Stimulated activated CD4-positive, alpha-beta T cell treated with anti-CD3 and anti-CD28 coated beads, Interleukin-4, amount 100 ng/mL, for 1 hour (primary cell): ENCODE measurements at places on chromosomes 6 and 20.

- DNase-seq = no peak
These were observed 733.8 kb upstream of the GJE1 start for GRCh38 chr6:141398949-141399348.

DNA sequence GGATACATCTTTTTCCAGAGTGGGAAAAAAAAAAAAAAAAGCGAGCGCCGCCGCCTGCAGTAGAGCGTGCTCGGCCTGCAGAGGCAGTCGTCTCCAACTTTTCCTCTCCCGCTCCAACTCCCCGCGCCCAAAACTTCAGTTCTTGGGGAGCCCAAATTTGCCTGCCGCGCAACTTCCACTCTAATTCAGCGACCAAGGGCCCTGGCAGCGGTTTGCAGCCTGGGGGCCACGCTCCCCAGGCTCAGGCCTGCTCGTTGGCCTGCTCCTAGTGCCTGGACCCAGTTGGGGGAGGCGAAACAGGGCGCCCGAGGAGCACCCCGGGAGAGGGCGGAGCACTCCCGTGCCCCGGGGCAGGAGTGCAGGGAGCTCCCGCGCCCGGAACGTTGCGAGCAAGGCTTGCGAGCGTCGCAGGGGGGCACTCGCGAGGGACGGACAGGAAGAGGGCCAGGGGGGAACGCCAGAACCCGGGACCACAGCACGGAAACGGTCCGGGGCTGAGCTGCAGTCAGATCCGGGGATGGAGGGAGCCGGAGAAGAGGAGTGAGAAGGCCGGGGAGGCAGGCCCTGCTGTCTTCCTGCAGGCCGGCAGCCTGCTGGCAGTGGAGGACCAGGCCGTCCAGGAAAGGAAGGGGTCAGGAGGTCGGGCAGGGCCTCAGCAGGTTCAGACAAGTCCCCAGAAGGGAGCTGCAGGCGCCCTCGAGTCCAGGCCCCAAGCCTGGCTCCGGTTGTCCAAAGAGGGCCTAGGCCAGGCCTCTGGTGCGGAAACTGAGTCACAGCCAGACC, at the start of gene STX16:
STX16 (plus strand) TSS at position 508 of the 783 bp plus-strand sequence. CDS start 724 bp downstream, outside the sequence.
- peak; percentile 88 for DNase-seq

DNA sequence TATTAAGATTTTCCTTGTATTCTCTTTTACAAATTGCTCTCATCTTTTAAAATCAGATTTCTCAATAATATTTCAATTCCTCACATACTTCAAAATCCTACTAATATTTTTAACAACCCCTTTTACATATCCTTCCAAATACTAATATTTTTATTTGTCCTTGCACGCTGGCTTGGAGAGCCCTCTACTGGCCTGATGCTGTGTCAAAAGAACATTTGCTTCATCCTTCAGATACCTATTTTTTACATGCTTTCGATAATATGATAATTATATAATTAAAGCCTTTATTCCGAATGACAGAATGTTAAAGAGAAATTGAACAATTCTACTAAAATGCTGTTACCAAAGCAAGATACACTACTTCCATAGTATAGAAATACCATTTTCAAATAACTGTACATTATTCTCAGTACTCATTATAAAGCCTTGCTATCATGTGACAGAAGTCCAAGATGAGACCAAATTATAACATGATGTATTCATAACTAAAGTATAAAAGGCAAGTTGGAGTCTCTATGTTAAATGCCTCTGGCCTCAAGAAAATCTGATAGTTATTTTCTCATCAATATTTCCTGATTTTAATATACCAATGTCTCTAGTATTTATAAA, 39.0 kb upstream of the PLN start:
- DNase-seq = no peak

DNA sequence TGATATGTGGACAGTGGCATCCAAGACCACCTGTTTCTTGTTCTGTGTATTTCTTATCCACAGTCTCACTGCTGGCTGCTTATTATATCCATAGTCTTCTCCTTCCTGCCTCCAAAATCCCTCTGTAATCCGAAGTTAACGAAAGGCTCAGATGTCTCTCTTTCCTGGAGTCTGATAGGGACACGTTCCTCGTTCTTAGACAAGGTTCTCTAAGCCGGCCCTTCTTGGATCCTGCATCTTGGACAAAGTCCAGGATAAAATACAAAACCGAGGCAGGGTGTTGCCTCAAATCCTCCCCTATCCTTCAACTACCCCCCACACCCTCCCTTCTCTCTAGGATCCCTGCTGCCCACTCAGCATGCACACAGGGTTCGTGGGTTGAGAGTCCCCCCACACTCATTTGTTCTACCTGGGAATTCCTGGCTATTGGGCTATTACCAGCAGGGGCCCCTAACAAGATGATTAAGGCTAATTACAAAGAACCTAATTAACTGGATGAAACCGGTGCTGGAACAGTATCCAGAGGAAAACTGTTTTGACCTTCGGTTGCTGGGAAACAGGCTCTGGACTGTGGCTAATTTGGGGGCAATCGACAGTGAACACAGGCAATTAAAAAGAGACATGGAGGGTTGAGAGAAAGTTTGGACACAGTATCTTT, 32.7 kb upstream of the MRPS10 start:
- no peak for DNase-seq

GRCh38 chr6:109239160-109239559, 143.1 kb downstream of the CD164 start:
- no peak for DNase-seq

DNA sequence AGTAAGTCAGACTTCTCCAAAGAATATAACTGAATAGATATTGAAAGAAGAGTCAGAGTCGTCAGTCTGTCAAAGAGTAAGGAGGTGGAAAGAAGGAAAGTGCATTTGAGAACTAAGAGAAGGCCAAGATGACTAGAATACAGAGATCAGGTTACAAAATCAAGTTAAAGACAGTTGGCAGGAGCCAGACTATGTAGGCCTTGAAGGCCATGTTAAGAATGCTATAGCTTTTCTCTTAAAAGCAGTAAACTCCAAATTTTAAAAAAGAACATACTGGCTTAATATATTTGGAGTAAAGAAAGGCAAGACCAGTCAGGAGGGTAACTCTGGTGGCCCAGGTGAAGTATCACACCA, 68.8 kb downstream of the IBTK start:
- DNase-seq = no peak

DNA sequence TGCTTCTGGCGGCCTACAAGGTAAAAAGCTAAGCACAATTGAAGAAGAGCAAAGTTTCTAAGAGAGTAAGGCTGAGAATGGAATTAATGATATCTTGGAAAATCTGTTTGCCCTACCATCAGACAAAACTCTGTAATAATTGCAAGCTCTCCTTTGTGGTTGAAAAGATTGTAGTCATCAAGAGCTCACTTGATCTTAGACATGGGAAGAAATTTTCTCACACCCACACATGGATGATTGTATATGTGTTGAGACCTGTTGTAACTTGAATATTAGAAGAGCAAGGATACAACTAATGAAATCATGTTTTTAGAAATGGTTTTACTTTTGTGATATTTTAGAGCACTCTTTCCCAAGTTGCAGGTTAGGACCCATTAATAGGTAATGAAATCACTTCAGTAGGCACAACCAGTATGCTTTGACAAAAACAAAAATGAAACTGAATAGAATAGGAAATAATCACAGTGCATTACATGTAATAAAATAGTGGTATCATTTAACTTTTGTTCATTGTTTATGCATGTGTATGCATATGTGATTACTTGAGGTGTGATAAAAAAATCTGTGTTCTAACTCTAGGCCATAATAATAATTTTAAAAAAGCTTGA, 14.0 kb downstream of the DCBLD1 start:
- no peak for DNase-seq

GRCh38 chr6:75209184-75209723, 3.4 kb upstream of the COL12A1 start:
- DNase-seq = no peak

DNA sequence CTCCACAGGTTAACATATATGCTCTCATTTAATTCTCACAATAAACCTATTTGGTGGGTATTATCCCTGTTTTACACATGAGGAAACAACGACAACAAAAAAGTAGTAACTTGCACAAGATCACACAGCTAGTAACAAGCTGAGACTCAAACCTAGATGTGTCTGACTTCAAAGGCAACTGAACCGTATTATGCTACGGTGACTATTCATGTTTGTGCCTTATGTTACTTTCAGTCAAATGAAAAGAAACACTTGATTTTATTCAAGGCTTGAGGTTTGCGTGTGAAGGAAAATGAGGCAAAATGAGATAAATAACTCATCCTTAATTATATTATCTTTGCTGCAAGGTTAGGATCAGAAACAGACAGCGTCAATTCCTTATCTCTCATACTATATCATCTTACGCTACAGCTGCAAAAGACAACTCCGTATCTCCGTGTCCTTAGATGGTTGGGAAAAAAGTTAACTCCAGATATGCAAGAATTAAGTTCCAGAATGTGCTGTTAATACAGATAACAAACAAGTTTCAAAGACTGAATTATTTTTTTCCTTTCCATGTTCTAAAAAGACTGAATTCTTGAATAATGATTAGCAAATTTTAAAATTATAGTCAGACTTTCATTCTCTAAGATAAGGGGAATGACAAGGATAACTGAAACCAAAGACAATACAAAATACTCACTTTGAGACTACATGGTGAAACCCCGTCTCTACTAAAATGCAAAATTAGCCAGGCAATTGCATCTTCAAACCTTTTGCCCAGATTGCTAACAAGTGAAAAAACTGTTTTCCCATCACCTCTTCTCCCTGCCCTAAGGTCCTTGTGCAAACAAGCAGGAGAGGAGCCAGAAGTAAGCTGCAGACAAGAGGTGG, 27.8 kb downstream of the STAU1 start:
- no peak for DNase-seq

GRCh38 chr6:94099072-94099471, 679.7 kb upstream of the EPHA7 start:
- no peak for DNase-seq

GRCh38 chr6:141467881-141468280, 664.8 kb upstream of the GJE1 start:
- no peak for DNase-seq

GRCh38 chr6:88914180-88914579, 49.2 kb downstream of the RNGTT start:
- no peak for DNase-seq

DNA sequence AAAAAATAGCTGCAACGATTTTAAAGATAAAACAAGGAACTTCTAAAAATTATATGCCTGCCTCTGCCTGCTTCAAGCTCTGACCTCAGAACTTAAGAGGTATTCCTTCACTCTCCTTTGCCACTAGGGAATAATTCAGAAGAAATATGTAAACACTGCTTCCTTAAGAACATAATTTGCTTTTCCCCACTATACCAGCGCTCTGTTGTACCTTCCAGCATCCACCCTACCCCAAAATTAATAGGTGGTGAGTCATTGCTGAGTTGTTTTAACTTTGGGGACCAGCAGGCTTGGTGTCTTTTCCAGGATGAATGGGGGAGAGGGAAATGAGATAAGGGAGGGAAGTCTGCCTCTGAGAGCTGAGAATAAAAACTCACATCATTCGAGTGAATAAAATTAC, 107.7 kb upstream of the ATXN1 start:
- DNase-seq = no peak

GRCh38 chr6:166058064-166058739, 109.4 kb downstream of the TBXT start:
- no peak for DNase-seq

GRCh38 chr6:19719691-19720128, 117.5 kb upstream of the ID4 start:
- DNase-seq = no peak

DNA sequence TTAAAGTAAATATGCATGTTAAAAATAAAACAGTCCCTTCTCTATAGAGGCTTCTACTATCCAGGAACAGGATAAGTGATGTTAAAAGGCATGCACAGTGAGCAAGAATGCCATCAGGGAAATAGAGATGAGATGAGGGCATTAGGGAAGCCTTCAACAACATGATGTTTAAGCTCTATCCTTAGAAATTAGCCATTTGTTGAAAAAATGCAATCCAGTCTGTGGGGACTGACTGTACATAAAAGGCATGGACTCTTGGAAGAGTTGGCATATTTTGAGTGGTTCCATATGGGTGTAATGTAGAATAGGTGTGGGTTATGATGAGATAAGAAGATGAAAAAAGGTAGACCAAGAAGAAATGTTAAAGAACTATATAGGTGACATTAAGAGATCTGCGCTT, 5.8 kb downstream of the KIAA0319 start:
- DNase-seq = no peak

DNA sequence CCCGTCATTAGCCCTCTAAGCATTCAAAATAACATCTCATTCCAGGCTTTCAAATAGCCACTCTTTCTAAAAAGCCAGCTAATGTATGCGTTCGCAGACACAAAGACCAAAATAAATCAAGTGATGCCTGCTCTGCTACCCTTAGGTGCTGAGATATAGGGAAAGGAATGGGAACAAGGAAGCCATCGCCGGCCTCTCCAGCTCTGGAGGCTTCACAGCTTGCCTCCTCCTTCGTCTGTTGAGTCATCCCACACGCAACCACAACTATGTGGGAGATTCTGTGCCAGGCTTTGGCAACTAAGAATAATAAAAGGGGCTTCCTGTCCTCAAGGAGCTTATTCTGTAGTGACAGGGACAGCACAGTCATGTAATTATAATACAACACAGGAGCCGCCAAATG, 27.3 kb upstream of the SLC22A23 start:
- DNase-seq = no peak

GRCh38 chr6:71199736-71200135, 88.9 kb upstream of the OGFRL1 start:
- no peak for DNase-seq

- no peak for DNase-seq
These were observed 116.5 kb upstream of the OLIG3 start for GRCh38 chr6:137610702-137611101.

GRCh38 chr6:44201200-44201599, 15.5 kb upstream of the MYMX start:
- DNase-seq = no peak

DNA sequence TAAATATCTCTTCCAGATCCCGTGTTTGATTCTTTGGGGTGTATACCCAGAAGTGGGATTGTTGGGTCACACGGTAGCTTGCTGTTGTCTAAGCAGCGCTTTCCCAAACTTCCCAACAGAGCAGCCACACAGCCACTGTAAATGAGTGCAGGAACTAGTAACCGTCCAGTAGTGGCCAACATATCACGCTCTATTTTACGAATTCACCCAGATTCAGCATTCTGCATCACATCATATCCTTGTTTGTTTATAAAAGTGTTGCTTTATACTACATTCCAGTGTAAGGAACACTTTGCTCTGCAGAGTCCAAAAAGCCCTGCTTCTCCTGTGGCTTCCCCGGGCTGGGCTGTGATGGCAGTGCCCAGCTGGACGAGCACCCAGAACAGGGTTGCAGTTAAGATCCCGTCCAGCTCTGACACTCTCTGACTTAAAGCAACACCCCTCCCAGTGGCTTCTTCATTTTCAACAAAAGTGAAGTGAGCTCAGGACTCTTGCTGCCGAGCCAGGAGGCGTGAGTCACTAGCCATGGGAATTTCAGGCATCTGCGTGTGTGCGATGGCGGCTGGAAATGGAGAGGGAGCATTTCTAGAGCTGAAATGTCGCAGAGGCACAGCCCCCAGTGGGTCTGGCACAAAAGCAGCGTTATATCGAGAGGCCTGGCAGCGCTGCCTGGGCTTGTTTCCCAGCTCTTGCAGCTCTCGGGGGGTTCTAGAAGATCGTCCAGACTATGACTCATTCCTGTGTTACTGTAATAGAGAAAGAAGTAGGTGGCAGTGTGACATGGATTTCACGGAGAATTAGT, 216.3 kb upstream of the ECI2 start:
- no peak for DNase-seq
